ENCODE measurements at places on chromosomes 12 and 14.

- DNase-seq, result no peak
Measured at GRCh38 chr12:5497329-5498053, 65.6 kb downstream of the NTF3 start.

DNA sequence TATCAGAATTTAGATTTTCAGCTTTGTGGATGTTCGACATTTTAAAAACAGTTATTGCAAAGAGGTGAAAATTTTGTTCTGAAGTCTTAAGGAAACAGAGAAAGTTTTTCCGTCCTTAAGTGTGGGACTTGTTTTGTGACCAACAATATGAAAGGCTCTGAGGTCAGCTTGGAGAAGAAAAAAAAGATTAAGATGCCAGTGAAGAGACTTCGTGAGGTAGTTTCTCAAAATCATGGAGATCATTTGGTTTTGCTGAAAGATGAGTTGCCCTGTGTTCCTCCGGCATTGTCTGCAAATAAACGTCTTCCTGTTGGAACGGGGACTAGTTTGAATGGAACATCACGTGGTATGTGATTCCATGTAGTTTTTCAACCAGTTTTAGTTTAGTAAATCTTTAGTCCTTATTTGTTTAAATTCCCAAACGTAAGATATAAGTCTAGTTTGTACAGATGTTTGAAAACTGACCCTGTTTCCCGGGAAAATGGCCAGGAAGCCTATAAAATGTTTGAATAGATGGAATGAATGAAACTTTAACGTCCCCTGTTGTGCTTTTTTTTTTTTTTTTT lies 682 bp downstream of the KIAA0586 start:
- peak; percentile 53 for DNase-seq

DNA sequence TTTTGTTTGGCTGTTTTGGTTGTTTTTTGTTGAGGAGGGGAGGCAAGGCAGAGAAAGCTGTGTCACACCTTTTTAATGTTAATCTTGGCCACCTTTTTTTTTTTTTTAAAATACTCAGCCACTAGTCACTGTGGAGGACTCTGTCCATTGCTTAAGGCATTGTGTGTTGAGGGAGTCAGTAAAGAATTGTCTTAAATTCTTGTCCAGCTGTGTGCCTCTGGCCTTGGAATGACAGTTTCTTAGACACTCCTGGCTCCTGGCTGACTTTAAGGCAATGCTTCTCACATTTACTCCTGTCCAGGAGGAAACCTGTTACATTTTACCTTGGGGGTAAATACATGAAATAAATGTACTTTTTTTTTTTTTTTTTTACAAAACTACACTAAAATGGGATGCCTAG lies 18.1 kb upstream of the SMCO2 start:
- no peak for DNase-seq

- no peak for DNase-seq
Measured at GRCh38 chr12:33562401-33562800, 122.8 kb upstream of the SYT10 start.

DNA sequence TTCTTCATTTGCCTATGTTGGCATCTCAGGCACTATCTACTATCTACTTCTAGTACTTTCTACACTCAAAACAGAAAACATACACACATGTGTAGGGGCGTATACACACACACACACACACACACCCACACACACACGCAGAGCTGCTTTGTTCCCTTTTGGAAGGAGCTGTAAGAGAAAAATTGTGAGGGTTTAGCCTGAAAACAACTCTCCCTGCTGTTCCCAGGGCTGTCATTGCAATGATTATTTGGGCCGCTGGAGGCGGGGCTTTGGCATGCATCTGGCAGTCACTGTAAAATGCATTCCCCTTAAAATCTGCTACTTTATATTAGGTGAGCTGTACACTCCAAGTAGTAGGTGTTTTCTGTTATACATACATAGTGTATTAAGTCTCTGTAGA lies 29.1 kb upstream of the SLC38A2 start:
- no peak for DNase-seq

DNA sequence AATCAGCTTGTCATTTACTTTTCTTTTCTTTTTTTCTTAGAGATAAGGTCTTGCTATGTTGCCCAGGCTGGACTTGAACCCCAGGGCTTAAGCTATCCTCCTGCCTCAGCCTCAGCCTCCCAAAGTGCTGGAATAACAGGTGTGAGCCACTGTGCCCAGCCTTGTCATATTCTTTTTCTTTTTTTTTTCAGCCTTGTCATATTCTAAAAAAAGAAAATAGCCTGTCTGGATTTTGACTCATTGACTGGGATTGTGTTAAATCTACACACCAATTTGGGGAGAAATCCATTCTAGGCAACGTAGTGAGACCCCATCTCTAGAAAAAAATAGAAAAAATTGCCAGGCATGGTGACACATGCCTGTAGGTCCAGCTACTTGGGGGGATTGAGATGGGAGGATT lies 24.1 kb downstream of the ATP5MC2 start:
- DNase-seq, result no peak

- no peak for DNase-seq
Measured at GRCh38 chr12:116495260-116495659, 63.9 kb upstream of the MAP1LC3B2 start.

GRCh38 chr12:124626971-124627411 lies 59.6 kb upstream of the NCOR2 start:
- DNase-seq, result no peak

GRCh38 chr12:110004598-110004997 lies 5.4 kb downstream of the ANKRD13A start:
- DNase-seq, result peak; percentile 17

DNA sequence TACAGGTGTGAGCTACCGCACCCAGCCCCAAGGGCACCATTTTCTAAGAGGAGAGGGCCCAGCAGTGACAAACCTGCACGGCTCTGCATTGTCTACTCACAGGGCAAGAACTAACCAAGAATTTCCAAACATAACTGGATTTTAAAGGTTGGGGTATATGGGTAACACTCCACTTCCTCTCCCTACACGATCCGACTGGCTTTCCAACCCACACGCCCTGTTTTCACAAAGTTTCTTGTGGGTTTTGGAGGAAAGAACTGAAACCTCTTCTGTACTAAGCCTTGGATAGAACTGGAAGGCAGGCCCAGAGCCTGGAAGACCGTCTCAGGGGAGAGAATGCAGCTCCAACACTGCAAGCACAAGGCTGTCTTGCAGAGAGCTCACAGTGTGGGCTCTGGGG lies 24.9 kb downstream of the SNRNP35 start:
- no peak for DNase-seq

DNA sequence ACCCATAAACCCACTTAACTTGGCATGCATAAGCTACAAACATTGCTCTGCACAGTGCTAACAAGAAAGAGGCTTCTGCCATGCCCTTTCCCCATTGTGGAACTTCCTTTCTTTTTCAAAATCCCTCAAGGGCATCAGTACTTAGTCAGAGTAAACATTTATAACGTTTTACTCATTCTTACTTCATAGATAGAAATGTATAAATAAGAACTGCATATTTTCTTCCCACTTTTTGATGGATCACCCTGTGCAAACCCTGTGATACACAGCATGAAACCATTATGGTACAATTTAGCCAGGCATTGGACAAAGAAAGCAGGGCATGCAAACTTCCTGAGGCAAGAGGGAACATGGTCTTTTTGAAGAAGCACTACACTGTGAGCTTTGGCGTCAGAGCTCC lies 113.8 kb upstream of the FOXG1 start:
- DNase-seq, result no peak

GRCh38 chr14:22047115-22047514 lies 373.5 kb upstream of the OR4E1 start:
- DNase-seq, result peak; percentile 66

GRCh38 chr14:100584056-100585031 lies 2.9 kb downstream of the BEGAIN start:
- no peak for DNase-seq

DNA sequence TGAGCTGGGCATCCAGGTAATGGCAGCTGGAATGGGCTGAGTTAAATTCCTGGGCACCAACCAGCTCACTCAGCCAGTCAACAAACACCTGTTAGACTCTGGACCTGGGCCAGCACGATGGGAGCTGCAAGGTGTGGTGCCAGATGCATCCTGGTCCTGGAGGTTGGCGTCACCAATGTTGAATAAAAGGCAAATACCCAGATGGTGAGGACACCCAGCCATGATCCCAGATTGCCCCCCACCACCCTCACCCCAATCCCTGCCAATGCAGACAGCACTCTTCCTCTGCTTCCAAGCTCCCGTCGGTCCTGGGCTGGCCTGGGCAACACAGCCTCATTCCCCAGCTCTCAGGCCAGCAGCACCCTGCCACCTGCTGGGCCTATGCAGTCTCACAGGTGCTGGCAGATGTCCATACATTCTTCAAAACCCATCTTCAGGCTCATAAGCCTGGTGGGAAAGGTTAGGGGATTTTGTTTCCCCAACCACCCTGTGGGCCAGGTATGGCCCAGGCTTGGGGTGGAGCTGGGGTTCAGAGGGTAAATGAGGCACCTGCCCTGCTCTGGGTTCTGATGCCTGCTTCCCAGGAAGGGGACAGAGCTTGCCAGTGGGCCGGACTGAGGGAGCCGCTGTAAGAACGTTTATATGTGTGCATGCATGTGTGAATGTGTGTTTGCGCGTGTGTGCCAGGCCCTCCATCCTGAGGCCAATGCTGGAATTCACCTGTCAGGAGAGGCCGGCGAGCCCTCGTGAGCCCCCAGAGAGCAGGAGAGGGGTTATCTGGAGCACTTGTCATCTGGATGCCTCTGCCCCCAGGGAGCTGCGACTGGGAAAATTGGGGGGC lies 58.0 kb downstream of the LGMN start:
- DNase-seq, result no peak

GRCh38 chr12:109566424-109566823 lies 6.9 kb downstream of the MMAB start:
- no peak for DNase-seq

GRCh38 chr12:29943683-29944082 lies 159.9 kb upstream of the TMTC1 start:
- DNase-seq, result no peak

Measured in CD4-positive, alpha-beta T cell treated with Interleukin-10 for 1 hour (primary cell).